Left renal cortex interstitium (tissue), 4 donors: ENCODE measurements at places on chromosomes 5 and 9. TPM values are rescaled to one million over a fixed set of nuclear protein-coding genes. Genes with fewer than 3 reads are reported as not detected.

GRCh38 chr9:90559075-90560073, 83.2 kb downstream of the DIRAS2 start:
- no peak for DNase-seq

DNA sequence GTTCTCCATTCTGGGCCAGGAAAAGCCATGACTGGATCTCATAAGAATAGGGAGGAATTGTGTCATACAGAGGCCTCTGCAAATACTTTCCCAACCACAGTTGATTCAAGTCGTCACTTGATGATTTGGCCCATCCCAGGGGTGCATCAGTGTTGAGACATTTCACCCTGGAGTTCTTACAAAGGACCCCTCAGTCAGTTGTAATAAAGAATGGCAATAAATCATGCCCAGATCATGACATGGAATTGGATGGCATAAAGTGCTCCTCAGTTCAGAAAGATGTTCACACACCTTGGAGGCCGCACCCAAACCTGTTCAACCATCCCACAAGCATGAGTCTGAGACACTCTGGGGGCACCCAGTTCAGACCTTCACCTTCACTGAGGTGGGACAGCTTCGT, 168.1 kb downstream of the NR3C1 start:
- no peak for DNase-seq

The GDA gene
- 0.51 TPM for polyA plus RNA-seq

The GARIN3 gene
- not detected for polyA plus RNA-seq
